Activated CD4-positive, CD25-positive, alpha-beta regulatory T cell (primary cell): ENCODE measurements at places on chromosomes 5 and 9.

DNA sequence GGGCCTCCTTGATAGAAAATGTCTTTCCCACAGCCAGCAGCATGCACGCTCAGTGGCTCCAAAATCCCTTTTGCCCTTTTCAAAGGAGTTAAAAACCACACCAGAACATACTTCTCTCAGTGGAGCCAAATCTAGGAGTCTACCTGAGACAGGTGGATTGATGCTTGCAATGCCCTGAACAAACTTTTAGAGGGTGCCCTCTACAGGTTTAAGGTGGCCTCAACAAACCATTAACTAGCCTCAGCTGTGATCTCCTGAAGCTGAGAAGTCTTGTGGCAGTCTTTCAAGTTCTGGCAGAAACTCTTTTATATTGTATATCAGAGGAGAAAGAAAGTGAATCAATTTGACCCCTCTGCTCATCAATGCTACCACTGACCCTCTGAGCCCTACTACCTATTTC is 125.4 kb downstream of the MED27 start:
- no peak for DNase-seq

DNA sequence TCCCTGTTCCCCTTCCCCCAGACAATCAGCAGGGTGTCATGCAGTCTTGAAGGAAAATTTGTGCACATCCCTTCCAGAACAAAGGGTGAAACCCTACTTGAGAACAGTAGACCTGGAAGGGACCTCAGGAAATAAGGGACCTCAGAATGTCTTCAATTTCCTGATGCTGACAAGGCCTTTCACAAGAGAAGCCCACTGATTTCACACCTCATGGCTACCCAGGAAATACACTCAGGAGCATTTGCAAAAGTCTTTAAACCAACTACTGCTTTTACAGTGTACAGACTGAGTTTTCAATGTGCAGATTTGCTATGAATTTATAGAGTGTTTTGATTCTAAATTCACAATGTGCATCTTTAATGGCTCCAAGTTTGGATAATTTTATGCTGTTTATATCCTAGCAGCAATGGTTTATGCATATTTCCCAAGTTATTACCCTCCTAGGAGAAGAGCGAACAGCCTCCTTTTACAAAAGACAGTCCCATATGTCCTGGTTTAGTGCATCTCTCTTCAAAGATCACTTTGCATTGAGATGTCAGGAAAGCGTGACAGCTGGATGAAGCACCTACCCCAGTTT is 74.8 kb downstream of the GALNT10 start:
- DNase-seq = no peak

DNA sequence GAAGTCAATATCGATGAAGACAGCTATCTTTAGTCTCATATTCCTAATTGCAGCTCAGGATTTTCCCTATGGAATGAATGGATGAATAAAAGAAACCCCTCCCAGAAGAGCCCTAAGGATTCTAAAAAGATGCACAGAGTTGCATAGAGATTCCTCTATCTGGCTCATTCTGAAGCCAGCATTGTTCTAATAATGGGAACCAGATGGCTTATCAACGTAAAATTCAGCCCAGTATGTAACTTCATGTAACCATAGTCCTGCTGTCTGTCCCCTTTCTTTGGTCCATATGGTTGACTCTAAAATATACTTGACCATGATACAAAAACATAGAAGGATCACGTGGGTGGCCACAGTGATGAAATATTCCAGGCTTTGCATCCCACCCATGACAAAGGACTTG is 508.6 kb downstream of the RASEF start:
- DNase-seq = no peak

DNA sequence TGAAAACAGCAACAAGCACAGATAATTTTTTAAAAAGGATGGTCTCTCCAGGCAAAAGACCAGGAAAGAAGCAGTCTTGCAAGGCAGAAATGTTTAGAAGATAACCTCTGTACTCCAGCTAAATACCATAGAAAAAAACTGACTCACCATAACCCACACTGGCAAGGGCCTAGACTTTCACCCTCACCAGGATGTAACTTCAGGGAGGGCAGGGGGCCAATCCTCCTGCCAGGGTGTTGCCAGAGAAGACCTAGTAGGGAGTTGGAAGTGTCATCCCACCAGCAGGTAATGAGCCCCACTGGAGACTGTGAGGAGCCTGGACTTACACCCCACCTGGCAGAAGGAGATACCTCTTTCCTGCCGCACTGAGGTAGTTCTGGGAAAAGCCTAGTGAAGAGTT is 97.6 kb downstream of the PRELID2 start:
- DNase-seq = no peak

- DNase-seq = no peak
Observed at GRCh38 chr5:157951673-157952373, 92.9 kb upstream of the CLINT1 start.
